Foreskin keratinocyte (primary cell): ENCODE measurements at places on chromosomes 5 and 9. TPM values are rescaled to one million over a fixed set of nuclear protein-coding genes. Genes with fewer than 3 reads are reported as not detected.

FCN2 gene
- total RNA-seq: not detected in 2 replicates

DNA sequence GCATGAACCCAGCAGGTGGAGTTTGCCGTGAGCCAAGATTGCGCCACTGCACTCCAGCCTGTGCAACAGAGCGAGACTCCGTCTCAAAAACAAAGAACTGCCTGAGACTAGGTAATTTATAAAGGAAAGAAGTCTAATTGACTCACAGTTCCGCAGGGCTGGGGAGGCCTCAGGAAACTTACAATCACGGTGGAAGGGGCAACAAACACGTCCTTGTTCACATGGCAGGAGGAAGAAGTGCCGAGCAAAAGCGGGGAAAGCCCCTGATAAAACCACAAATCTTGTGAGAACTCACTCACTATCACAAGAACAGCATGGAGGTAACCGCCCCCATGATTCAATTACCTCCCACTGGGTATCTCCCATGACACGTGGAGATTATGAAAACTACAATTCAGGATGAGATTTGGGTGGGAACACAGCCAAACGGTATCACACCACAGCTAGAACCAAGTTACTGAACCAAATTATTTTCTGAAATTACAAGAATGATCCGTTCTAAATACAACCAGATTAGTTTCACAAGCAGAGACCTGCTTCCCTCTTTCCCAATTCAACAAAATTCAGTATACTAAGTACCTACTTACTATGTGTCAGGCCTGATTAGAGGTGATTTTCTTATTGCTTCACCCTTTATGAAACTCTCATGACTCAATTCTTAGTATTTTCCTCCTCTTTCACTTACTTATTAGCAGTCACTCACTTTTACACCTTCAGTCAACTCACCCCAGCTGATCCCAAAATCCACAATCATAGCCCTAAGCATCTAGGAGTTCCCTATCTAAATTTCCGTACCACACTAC lies 8.4 kb downstream of the UBTD2 start:
- peak; percentile 92 for DNase-seq

GRCh38 chr5:79961716-79962574 lies 29.1 kb downstream of the MTX3 start:
- DNase-seq: no peak

DNA sequence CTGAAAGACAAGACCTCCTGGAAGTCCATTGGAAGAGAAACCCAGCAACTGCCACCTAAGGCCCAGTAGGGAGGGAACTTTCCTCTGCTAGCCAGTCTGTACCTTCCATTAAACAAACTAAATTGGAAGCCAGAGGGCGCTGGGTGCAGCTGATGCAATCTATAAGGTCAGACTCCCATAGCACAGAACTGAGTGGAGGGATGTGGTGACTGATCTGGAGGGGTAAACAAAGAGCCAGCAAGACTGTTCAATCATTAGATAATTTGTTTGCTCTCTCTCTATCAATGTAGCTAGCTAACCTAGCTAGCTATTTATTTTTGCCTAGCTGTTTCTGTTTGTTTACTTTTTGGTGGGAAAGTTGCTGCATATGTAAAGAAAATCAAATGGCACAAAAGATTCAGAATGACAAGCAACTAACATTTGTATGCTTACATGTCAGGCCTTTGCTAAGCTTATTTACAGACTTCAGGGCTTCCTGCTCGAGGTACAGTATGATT lies 291.8 kb upstream of the DAB2 start:
- DNase-seq: peak; percentile 35

FAM169A gene
- total RNA-seq: 22.9 and 25.1 TPM in 2 replicates

CNTFR gene
- total RNA-seq: not detected in 2 replicates

DNA sequence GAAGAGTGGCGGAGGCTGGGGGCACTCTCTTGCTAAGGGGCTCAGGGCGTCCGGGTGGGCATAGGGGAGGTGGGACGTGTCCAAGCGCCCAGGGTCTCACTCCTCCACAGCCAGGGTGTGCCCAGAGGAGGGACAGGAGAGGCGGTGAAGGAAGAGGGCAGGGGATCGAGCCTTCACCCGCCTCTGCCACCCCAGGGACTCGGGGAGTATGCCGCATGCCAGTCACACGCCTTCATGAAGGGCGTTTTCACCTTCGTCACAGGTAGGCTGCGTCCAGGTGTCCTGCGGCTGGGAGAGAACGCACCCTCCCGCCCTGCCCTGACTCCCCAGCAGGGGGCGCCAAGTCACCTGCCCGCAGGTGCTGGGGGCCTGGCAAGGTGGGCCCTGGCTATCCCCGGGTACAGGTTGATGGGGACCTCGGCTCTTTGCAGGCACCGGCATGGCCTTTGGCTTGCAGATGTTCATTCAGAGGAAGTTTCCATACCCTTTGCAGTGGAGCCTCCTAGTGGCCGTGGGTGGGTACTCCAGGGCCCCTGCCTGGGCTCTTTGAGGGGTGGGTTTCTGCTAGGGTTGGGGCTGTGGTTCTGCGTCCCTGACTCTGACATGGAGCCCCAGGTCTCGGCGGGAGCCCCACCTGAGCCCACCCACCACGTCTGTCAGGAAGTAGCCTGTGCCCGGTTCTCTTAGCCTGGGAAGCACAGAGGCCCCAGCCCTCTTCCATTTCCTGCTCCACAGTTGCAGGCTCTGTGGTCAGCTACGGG lies 552 bp downstream of the TMEM141 start:
- peak; percentile 60 for DNase-seq

DNA sequence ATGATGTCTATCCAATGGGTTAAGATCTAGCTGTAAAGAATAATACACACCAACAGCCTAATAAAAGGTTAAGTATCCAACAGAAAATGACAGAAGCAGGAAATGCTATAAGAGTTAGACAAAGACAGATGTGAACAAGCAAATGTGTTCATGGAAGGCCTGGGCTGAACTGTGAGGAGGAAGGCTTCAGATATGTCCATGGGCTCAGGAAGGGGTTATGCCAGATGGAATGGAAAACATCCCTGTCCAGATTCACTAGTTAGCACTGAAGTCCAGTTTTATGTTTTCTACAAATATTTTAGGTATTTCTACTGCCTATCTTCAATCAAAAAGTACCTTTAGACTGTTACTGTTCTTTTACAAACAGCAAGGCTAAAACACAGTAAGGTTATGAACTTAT lies 27.1 kb downstream of the ERAP1 start:
- no peak for DNase-seq

STKLD1 gene
- total RNA-seq: 0.24 and 0.49 TPM in 2 replicates

EGFLAM gene
- 0.63 TPM in 1 of 2 replicates, not detected in the other for total RNA-seq

- no peak for DNase-seq
These were observed 11.7 kb downstream of the SPDL1 start for GRCh38 chr5:169595172-169595820.

GRCh38 chr9:138066049-138066448 lies 188.5 kb downstream of the CACNA1B start:
- no peak for DNase-seq

- DNase-seq: no peak
These were observed 151.5 kb downstream of the RGS3 start for GRCh38 chr9:113614843-113615648.

ORM2 gene
- total RNA-seq: not detected in 2 replicates

DNA sequence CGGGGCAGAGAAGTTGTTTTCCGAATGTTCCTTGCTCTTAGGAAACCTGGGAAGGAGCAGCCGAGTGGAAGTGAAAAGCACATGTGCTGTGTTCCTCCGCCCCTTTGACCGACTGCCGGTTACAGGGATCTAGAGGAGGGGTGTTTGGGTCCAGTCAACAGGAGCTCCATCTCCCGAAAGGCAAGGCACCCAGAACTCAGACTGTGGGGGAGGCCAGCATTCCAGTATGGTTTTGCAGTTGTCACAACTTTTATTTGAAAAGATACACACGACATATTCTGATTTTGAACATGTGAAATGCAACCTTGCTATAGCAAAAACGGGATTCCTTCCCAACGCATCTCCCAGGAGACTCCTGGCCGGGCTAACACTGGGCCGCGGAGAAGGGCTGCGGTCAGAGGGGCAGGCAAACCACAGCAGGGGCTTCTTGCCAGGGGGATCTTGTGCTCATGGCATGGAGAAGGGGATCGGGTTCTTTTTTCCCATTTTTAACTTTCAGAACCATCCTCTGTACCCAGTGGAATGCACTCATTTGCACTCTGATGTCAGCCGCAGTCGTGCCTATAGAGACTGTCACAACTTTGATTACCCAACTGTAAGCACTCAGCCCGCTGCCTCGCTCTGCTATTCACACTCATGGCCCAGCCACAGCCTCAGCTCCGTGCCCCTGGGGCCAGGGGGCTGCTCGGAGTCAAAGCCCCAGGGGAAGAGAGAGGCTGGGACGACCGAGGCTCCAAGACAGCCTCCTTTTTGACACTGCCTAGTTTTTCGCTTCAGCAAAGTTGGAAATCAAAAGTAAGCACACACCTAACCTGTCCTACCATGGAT lies 3.9 kb downstream of the QRFP start:
- DNase-seq: no peak

MARVELD2 gene
- total RNA-seq: 23.1 and 23.7 TPM in 2 replicates
